Gastroesophageal sphincter (tissue), 4 donors: ENCODE measurements at places on chromosomes 16 and 17.
A peak's percentile ranks its signal among the peaks of the same experiment; 100 is the strongest.

DNA sequence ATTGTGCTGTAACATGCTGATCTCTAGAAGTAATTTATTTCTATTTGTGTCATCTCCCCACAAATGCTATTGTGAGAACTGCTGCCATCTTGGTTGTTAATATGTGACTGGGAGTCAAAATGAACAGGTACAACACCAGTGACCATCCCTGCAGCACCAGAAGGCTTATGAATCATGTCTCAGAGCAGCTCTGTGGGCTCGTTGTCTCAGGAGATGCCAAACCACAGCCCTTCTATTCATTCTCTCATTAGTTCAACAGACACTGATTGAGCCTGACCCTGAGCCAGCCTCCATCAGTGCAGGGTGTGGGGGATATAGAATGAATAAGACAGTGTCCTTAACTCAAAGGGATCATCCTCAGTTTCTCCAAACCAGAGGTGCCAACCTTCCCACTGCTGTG is 92.5 kb downstream of the UTP18 start:
- ATAC-seq: no peak

DNA sequence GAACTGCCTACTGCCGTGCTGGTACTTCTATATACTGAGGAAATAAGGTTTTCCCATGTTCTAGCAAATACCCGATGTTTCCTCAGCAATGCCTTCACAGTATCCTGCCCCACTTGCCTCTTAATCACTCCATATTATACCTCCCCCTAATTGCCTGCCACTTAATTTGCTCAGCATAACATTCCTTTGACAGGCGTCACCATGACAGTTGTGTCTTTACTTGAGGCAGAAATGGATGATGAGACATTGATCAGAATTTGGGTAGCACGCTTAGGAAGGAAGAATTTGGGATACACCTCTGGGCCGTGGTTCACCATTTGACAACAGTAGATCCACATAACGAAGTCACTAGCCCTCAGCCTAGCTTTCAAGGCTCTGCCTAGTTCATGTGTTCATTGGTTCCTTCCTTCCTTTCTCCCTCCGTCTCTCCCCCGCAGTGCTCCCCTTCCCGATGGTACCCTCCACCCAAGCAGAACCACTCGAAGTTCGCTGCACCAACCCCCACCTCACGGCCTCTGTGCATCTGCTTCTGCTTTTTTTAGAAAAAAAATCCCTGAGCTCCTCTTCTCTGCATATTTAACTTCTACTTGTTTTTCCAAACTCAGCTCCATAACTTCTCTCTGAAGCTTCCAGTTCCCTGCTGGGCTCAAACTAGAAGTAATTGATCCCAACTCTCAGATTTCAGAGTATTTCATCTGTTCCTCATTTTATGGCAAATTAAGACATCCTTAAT is 19.4 kb downstream of the IQCK start:
- no peak for ATAC-seq

DNA sequence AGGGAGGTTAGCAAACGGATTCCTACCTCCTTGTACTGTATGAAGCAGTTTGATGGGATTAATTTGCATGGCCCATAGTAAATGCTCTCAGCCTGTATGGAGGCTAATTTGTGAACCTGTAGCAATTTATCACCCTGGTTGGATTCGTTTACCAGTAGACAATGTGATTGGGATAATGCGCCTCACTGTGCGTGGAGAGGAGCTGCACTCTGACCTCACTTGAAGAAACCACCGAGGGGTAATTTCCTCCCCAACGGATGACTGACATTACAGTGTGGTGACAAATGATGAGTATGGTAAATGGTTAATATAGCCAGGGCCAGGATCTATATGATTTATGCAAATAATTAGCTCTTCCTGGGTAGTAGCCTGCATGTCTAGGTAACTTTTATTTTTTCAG is 479.1 kb upstream of the RBFOX1 start:
- no peak for ATAC-seq

DNA sequence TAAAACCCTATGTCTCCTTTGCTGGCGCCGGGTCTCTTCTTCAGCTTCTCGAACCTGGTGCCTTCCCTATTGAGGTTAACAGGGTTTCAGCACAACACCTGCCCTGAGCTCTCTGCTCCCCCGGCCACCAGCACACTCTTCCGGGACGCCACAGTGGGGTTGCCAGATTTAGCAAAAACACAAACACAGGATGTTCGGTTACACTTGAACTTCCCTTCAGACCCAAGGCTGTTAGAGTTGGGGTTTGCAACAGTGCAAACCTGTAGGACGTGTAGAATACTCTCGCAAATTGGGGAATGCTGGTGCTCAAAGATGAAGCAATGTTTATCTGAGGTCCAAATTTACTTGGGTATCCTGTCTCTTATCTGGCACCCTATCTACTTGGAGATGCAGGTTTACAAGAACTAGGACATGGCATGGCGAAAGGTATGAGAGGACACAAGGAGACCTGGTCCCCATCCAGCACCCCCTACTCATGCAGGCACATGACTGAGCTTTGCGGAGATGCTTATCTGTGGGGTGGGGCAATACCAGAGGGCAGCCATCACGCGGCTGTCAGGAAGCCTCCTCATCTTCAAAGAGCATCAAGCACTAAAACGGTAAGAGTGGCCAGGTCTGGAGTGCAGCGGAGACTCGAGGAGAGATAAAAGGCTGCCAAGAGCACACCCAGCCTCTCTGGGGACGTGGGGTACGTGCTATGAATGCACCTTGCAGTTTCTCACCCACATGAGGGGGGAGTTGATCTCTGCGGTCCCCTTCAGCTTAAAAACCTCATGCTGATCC is 52.8 kb downstream of the SDK2 start:
- no peak for ATAC-seq

GRCh38 chr17:58679263-58680037 is 12.4 kb downstream of the TEX14 start:
- peak; percentile 7 for ATAC-seq

DNA sequence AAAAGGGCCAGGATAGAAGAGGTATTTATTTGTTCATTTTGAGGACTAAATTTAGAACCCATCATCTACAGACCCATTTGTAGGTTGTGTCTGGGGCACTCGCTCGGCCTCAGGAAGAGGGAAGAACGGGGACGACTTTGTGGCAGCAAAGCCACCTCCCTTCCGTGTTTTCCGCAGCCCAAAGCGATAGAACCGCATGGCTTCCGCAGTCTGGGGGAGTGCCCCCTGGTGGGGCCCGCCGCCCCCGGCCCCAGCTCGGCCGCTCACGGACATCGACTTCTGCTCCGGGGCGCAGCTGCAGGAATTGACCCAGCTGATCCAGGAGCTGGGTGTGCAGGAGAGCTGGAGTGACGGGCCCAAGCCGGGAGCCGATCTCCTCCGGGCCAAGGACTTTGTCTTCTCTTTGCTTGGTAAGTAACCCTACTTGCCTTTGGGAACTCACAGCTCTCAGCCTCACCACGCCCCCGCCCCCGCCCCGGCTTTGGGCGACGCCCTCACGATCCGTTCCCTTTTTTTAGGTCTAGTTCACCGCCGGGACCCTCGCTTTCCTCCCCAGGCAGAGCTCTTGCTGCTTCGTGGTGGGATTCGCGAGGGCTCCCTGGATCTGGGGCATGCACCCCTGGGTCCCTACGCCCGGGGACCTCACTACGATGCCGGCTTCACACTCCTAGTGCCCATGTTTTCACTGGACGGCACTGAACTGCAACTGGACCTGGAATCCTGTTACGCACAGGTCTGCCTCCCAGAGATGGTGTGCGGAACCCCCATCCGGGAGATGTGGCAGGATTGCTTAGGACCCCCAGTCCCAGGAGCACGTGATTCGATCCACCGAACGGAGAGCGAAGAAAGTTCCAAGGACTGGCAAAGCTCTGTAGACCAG is 681 bp downstream of the TMEM102 start:
- no peak for ATAC-seq

GRCh38 chr16:12403746-12404658 is 399.7 kb downstream of the CPPED1 start:
- ATAC-seq: no peak
